ENCODE measurements at places on chromosomes 4 and X.

DNA sequence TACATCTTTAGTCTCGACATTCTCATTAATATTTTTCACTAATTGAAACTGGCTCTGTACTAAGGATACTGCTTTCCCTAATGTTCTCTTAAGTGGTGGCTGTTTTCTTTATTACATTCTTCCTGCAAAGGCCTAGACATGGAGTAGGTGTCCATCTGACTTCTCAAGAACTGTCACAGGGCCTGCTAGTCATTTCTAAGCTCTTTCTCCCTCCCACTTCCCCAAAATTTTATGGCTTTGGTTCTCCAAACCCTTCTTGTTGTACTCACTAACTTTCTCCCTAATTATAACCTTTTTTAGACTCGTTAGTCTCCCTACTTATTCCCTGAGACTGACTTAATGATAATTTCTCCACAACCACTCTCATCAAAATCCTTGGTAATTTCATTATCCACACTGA is 133.3 kb downstream of the SPOCK3 start:
- DNase-seq, result no peak

DNA sequence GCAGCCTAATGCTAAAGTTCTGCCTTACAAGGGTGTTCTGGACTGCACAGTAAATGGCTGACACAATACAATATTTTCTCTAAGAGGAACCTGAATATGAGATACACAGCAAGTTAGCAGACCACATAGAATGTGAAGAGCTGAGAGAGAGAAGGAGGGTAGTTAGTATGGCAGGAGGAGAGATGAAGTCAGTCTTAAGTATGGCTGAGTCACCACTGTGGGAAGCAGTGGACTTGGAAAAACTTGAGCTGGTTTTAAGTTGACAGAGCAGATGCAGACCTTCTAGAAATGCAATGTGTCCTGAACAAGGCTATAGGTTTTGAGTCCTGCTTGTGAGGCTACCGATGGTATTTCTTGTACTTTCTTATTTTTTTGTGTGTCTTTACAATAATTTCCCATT is 172.5 kb downstream of the SH2D1A start:
- DNase-seq, result no peak

DNA sequence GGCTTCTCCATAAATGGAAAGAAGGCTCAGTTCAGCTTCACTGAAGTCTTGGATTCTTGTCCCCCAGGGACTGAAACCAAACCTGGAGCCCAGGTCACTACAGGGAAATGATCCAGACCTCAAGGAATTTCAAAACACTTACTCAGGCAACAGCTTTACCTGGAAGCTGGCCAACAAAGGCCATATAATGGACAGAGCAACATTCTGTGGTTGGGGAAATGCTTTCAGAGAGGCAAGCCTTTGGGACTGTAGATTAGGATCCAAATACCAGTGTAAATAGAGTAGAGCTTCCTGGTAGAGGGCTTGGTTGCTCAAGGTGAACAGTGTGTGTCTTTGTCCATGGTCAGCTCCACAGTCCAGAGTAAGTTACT is 57.0 kb upstream of the PROM1 start:
- DNase-seq, result no peak

- no peak for DNase-seq
These were observed 152.6 kb downstream of the AFAP1 start for GRCh38 chr4:7787067-7787466.

GRCh38 chr4:30028826-30029225 is 691.3 kb upstream of the PCDH7 start:
- no peak for DNase-seq

DNA sequence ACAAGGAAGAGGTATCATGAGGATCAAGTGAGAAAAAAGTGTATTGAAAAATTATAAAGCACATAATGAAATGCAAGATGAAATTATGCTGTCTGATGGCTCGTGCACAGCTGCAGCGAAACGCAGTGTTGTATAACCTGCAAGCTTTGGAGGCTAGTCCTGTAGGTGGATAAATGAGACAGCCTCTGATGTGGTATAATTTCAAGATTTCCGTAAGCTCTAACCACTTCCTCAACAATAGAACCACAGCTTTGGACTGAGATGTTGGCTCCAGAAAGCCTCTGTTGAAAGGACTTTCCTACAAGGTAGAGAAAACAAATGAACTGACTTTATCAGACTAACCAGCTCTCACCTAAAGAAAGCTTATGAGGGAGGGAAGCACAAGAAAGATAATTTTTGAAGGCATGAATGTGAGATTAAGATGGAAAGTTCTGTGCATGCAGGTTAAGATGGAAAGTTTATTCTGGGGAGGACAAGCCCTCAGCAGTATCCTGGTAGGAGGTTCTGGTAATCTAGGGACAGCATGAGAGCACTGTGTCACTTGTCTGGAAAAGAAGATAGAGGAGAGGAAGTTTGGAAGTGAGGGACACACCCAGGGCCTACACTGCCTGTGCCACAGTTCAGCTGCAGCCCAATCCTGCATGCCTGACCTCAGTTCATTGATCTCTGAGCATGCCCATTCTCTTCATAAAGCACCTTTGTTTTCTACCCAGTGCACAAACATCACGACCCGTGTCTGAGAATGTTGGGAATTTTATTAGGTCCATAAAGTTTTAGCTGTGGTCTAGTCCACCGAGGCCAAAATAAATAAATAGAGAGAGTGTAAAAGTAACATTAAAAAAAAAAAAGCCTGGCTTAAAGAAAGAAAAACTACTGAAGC is 161.5 kb upstream of the SFRP2 start:
- DNase-seq, result no peak

- DNase-seq, result no peak
These were observed 79.5 kb downstream of the HMGB2 start for GRCh38 chr4:173254646-173255045.

- no peak for DNase-seq
These were observed 94.8 kb downstream of the TET2 start for GRCh38 chr4:105241451-105241850.

GRCh38 chr4:151627491-151627890 is 133.3 kb downstream of the GATB start:
- DNase-seq, result no peak

DNA sequence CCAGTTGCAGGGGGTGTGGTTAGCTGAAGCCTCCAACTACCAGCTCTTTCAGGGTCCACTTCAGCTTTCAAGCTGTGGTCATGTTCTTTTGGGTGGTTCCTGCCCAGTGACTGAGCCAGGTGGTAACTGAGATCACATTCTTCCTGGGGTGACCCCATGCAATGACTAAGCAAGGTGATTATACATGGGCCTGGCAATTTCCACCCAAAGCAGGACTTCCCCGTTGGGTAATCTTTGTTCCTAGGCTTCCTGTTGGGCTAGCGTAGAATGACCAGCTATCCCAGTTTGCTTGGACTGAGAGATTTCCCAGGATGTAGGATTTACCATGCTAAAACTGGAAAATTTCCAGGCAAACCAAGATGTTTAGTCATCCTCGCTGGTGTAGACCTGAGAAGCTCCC is 18.4 kb upstream of the MAGEB17 start:
- no peak for DNase-seq

DNA sequence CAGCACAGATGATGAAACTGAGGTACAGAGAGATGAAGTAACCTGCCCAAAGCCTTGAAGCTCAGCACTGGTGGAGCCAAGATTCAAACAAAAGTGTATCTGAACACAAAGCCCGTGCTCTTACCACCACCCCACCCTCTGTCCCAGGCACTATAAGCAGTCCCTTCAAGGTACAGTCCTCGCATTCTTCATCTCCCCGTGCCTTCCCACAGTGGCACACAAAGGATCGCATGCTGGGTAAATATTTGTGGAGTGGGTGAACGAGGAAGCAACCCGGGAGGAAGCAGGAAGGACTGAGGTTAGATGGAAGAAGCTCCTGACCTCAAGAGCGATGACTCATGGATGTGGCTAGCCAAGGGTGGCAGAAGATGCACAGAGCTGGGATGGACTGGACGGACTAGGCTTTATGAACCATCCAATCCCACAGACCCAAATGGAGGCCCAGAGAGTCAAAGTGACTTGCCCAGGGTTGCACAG is 18.4 kb downstream of the IQSEC2 start:
- DNase-seq, result no peak

DNA sequence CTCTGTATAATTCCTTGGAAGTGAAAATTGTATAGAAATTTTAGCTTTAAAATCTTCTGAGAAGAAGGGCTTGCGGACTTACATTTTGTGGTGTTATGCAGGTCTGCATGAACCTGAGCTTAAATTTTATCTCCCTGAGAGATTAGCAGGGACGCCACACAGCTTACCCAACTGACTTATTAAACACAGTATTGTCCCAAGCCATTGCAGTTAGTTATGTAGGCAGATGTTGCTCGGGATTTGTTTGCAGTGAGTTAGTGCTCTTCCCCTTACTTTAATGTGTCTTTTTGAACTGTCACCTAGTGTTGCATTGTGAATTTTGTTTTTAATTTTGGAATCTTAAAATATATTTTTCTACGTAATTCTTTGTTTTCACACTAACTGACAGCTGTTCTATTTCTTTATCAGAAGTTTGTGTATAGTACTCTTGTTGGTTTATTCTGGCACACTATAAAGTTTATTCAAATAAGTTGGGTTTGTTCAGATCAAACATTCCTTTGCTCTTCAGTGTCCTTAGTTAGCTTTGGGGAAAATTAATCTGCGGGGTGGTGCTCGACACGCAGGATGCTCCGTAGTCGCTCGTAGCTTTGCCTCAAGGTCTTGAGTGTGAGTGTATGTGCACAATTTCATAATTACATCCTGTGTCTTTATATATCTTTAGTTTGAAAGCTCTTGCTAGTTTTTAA is 145.4 kb downstream of the STIM2 start:
- no peak for DNase-seq

- DNase-seq, result no peak
These were observed 102.0 kb downstream of the ELOVL6 start for GRCh38 chr4:110096405-110096804.

DNA sequence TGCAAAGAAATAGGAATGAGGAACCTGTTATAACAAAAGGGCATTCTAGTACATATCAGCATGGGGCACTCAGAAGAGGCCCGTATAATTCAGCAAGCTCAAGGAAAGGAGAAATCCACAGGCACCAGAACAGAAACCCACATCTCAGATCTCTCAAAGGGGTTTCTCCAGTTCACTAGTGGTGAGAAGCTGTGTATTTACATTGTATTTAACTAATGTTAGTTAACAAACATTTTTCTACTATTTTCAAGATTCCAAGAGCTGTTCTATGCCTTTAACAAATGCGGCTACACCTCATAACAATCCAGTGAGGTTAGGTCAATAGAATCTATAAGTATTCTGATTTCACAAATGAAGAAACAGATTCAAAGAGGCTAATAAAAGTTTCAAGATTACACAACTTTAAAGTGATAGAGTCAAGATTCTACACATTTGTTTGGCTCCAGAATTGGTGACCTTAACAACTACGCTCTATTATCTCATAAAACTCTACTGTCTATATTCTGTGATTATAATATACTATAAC is 77.3 kb downstream of the CXXC4 start:
- DNase-seq, result no peak

DNA sequence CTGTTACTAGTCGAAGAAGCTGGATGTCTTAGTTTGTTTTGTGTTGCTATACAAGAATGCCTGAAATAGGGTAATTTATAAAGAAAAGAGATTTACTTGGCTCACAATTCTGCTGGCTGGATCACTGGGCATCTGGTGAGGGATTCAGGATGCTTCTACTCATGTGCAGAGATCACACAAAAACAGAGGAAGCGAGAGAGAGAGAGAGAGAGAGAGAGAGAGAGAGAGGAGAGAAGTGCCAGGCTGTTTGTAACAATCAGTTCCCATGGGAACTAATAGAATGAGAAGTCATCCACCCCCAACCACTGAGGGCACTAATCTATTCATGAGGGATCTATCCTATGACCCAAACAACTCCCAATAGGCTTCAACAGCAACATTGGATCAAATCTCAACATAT is 66.2 kb upstream of the FAM9A start:
- no peak for DNase-seq

DNA sequence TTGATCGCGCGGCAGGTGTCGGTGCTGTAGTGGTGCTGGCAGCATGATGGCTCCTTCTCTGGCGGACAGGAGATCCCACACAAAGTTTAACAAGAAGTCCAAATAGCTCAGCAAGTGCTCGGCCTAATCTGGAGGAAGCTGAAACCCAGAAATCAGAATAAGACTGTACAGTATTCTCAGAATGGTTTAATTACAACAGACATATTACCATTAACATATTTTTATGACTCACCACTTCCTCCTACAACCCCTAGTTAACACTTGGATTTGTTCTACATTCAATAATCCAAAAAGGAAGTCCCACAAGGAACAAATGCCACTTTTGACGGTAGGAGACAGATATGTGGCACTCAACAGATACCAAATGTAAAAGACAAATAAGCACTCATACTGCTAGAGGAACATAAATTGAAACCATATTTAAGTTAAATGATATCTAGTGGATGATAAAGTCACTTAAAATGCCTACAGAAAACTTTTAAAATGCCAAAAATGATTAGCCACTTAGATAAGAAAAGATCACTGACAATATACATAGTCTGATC is 91.2 kb downstream of the HUWE1 start:
- DNase-seq, result no peak

DNA sequence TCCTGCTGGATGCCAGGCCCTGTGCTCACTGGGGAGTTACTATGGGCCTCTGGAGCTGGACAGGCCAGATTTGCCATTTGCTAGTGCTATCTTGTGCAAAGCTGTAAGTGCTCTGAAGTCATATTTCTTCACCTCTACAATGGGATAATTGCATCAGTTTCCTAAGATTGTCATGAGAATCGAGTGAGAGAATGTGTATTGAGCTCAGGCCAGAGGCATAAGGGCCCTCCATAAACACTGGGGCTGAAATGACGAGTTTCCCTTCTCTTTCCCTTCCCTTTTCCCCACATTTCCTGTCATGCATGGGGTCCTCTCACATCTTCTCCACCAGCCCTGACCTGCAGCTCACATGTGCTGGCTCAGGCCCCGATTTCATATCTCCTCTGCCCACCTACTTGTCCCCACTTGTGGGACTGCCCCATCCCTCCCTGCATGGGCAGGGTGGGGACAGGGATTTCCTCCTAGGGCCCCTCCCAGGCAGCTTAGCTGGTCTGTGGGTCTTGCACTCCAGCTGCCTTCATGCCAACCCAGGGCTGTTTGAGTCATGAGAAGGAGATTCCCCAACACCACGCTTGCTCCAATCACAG is 358.8 kb downstream of the MID1IP1 start:
- DNase-seq, result no peak

- no peak for DNase-seq
These were observed 14.7 kb downstream of the ATXN3L start for GRCh38 chrX:13305108-13305507.

GRCh38 chrX:100076031-100076430 is 334.0 kb downstream of the PCDH19 start:
- no peak for DNase-seq

GRCh38 chrX:118459494-118459893 is 36.1 kb upstream of the DOCK11 start:
- DNase-seq, result no peak

- no peak for DNase-seq
These were observed 521.4 kb downstream of the RPA4 start for GRCh38 chrX:97405031-97405660.

- DNase-seq, result no peak
These were observed 34.1 kb upstream of the ASMTL start for GRCh38 chrX:1486749-1487361.

DNA sequence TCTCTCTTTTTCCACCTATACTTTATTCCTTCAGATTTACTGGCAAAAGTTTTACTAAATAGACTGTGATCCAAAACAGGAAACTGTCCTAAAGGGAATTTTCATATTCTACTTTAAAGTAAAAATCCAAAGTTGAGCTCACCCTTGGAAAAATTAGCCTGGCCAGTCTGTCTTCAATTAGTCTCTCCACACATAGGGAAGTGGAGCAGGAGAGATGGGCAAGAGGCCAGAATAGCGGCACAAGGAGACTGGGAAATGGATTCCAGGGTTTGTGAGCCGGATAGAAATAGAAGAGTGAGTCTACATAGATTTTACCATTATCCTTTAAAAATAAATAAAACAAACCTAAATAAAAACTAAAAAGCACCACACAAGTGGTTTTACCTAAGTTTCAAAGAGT is 16.2 kb upstream of the FRMD7 start:
- no peak for DNase-seq
